ENCODE measurements at places on chromosomes 2 and 18.

DNA sequence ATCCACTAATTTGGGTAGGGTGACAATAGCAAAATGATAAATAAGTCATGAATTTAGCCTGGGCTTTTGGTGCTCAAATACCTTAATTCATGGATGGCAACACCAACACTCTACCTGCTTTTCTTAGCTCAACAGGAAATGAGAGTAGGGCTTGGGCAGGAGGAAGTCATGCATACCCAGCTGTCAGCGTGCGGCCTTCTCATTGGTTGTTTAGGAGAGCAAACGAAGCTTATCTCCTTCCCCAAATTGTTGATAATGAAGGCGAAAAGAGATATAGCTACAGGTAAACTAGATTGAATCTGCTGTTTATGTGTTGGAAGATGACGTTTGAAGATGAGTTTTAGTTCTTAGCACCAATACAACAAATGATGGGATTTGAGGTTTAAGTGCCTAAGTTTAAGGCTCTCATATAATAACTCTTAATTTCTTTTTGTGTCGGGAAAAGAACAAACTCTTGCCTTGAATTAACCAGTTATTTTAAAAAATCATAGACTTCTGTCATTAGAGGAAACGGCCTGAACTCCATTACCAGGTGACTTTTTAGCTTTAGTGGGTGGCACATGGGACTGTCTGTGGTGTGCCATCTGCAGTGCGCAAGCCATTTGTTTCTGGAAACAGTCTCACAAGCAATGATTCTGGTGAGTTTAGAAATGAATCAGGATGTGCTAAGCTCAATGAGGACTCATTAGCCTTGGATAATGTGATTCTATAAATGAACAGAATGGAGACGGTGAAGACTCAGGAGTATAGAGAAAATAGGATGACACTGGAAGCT lies 19.8 kb downstream of the MAP4K4 start:
- DNase-seq = no peak

GRCh38 chr18:47143899-47144485 lies 6.3 kb downstream of the HDHD2 start:
- no peak for DNase-seq

DNA sequence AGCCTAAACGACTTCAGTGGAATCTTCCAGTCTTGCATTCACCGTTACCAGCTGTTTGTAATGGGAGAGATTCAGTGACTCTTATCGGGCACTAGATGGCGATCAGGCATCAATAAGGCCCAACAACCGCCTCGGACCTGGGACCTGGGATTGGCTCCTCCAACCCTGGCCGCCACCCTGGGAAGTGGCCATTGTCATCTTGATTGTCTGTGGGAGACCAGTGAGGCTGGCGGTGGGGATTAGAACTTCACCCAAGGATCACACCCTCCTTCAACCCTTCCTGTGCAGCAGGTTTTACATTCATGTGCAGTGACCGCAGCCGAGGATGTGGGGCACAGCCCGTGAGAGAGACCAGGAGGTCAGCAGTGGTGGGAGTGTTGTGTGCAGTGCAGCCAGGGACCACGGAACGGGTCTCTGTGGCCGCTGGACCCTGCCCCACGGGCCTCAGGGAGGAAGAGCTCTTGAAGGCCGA lies 85.3 kb downstream of the SPP2 start:
- peak; percentile 55 for DNase-seq

GRCh38 chr2:241344925-241345651 lies 11.0 kb upstream of the FARP2 start:
- DNase-seq = no peak

GRCh38 chr2:113341191-113341869 lies 62.6 kb upstream of the PAX8 start:
- DNase-seq = no peak

- DNase-seq = no peak
Observed at GRCh38 chr2:199279146-199279545, 178.6 kb downstream of the SATB2 start.

GRCh38 chr2:27315122-27315521 lies 6.9 kb upstream of the UCN start:
- DNase-seq = no peak

GRCh38 chr2:47346-47725 lies 1.0 kb upstream of the FAM110C start:
- DNase-seq = no peak

DNA sequence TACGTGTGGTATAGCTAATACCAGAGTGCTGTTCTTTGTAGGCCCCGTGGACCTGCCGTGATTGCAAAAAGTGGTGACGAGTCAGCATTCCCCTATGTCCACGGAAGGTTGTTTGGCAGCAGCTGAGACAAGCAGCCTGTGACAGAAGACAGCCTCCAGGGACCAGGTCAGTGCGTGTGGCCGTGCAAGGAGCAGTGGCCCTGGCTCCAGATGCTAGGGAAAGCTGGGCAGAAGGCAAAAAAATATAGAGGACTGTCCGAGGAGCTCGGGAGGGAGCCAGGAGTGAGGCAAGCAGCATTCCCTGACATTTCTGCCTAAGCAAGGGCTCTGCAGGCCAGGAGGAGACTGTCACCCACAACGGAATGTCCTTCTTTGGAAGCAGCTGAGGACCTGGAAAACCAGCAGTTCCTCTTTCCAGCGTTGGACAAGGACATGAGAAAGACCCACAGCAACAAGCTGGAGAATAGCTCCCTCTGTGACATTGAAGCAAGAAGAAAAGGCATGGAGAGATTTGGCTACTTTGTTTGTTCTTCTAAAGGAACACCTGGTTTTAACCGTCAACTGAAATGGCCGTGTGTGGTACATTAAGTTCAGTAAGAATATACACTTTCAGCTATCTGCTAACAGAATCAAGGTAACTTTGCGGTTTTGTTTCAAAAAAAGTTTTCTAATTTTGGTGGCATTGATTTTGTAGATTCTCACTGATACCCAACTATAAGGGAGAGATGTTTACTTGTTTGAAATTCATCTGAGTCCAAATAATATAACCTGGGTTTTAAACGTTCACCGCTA lies 58.3 kb downstream of the NPAS2 start:
- DNase-seq = no peak

Measured in stimulated activated CD4-positive, alpha-beta T cell treated with anti-CD3 and anti-CD28 coated beads, Interleukin-2, amount 100 ng/mL, for 24 hours (primary cell).